Activated CD4-positive, alpha-beta T cell treated with anti-CD3 and anti-CD28 coated beads, Interleukin-2, amount 10 ng/mL, durations not matched to agents 24 days and 14 days (primary cell): ENCODE measurements at places on chromosomes 6 and 20. TPM values are rescaled to one million over a fixed set of nuclear protein-coding genes. Genes with fewer than 3 reads are reported as not detected.

GRCh38 chr6:44580901-44581300, 193.4 kb downstream of the CDC5L start:
- no peak for DNase-seq

Gene LHFPL5
- total RNA-seq: not detected in 2 replicates

Gene OR2J1
- not detected in 2 replicates for total RNA-seq

DNA sequence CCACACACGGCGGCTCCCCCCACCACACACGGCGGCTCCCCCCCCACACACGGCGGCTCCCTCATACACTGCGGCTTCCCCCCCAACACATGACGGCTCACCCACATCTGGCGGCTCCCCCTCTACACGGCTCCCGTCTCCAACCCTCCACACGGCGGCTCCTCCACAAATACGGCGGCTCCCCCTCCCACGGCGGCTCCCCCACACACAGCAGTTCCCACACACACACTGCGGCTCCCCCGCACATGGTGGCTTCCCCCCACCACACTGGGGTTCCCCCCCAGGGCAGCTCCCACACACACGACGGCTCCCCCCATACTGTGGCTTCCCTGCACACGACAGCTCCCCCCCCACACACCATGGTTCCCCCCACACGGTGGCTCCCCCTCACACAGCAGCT, 98.0 kb downstream of the TTLL2 start:
- no peak for DNase-seq

DNA sequence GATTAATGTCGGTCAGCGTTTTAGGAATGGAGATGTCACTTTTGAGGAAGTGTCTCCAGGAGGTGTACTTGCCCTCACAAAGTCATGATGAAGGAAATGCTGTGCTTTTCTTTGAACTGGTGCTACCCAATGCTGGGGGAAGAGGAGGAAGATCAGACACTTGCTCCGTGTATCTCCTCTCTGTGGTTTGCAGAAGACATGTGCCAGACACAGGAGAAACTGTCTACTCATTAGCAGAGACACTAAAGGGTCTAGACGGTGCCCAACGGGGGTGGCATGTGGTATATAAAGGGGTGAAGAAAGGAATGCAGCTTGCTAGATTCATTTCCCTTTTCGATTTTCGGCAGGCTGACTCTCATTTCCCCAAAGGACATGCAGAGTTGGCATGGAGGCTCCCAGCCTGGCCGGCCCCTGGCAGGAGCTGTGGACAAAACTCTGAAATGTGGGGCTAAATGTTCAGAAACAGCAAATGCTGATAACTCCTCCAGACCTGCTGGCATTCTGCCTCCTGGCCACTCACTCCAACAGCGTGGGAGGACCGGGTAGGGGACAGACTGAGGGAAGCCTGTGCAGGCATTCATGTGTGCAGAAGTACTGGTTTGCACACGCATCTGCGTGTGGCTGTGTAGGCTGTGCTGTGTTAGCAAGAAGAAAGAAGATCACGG, 59.6 kb upstream of the QKI start:
- no peak for DNase-seq

DNA sequence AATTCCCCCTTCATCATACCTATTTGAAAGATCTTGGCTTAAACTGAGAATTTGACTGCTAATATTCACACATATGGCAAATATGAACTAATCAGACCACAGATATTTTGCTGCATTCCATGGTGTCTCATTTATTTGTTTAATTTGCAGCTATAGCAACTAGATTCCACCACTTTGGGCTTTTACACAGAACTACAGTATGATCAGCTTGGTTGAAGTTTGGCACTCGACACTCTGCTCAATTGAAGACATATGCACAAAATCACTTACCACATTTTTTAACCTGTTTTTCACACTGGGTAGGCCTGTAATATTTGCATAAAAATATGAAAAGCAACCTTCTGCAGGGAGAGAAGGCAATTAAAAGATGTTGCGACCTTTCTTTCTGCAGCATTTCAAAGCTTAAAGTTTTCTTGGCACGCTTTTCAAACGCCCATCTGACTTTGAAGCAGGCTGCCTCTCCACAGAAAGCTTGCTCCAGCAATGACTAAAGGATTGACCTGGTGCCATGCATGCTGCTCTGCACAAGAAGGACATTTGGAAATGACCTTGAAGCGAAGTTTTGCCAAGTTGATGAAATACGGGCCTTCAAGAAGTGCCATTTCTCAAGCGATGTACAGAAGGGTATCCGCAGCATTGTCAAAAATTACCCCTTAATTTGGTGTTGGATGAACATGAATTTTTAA, 126.7 kb downstream of the AIG1 start:
- no peak for DNase-seq

GRCh38 chr20:31788578-31788977, 30.6 kb upstream of the MYLK2 start:
- DNase-seq: no peak

DNA sequence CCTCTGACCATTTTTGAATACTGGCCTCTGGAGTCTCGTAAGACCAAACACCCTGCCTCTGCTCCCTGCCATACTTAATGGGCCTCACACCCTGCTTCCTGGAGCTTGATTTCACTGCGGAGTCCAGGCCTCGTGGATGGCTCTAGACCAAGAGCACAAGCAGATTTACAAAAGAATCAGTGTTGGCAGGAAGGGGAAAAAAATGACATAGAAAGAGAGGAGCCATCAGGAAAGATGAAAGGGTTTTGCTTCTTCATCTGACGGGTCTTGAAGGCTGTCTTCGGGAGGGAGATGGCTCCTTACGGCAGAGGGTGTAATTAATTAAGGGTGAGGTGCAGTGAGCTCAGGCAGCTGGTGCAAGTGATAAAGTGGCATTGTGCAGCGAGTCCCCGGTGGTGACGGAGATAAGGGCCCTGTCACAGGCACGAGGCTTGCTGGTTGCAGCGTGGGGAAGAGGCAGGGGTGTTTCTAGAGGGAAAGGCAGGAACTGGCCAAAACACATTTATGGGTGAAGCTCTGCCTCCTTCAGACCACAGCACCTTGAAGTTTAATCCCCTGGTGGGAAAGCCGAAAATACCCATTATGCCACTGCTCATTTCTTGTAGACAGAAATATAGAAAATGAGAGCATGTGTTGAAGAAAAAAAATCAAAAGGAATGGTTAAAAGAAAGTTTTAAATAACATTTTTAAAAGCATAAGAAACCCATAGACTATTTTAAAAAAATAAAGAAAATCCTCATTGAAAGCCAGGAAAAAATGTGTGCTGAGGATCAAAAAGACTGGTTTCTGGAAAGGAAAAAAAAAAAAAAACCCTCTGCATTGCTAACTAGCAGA, 128.6 kb upstream of the LRFN2 start:
- no peak for DNase-seq

- no peak for DNase-seq
These were observed 51.2 kb downstream of the NCR2 start for GRCh38 chr6:41386594-41386993.

GRCh38 chr6:119322034-119322433, 27.5 kb downstream of the MAN1A1 start:
- DNase-seq: no peak

Gene DCBLD1
- total RNA-seq: 3.7 and 4.8 TPM in 2 replicates

DNA sequence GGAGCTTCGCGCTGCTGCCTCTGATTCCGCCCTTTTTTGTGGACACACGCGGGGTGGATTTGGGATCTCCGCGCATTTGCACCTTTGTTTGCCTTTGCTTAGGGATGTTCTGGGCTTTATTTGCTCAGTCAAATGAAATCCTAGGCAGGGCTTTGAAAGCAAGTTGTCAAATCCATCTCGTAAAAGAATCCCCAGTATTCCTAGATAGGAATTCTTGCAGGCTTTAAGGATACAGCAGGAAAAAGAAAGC, 453 bp downstream of the CEP57L1 start:
- no peak for DNase-seq

DNA sequence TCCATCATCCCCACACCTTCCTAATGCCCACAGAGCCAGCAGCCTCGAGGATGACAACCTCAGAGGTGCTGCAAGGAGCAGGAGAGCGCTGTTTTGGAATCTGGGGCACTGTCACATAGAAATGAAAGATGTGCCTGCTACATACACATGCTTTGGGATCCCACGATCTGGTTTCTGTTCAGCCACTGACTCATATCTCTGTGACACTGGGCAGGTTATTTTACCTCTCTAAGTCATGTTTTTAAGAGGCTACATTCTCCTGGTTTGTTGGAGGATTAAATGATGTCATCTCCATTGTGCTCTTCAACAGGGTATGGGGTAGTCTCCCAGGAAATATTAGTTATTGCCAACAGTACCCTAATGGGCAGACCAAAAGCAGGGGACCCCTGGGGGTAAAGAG, 32.6 kb upstream of the TAB2 start:
- DNase-seq: peak; percentile 71

DNA sequence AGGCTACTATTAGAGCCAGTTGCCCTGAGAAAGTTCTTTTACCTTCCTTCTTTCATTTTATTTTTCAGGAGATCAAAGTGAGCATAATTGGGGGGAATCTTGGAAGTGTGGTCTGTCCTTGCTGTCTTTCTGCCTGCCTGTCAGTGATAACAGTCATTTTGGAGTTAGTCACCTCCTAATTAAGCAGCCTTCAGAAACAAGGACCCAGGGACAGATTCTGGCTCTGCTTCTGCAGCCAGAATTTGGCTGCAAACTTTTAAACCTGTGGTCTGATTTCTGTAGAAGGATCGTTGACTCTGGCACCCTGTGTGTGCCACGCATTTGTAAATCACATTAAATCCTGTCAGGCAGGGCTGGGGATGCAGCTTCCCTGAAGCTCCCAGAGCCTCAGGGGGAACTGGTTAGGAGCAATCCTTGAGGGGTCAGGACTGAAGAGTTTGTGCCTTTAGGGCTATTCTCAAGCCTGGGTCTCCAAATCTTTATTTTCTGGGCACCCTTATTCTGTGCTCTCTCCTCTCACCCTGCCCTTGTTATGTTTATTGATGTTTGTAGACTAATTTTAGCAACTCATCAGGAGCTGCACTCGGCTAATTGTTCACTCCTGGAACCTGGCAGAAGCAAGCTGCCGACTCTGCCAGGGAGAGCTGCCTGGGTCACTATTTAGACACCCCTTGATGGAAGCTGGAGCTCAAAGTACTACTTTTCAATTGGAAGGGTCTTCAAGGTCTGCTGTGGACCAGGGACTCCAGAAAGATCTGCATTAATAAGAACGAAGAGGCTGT, 6.8 kb downstream of the NOX3 start:
- DNase-seq: no peak

Gene SUMO4
- 10.1 and 10.9 TPM in 2 replicates for total RNA-seq

DNA sequence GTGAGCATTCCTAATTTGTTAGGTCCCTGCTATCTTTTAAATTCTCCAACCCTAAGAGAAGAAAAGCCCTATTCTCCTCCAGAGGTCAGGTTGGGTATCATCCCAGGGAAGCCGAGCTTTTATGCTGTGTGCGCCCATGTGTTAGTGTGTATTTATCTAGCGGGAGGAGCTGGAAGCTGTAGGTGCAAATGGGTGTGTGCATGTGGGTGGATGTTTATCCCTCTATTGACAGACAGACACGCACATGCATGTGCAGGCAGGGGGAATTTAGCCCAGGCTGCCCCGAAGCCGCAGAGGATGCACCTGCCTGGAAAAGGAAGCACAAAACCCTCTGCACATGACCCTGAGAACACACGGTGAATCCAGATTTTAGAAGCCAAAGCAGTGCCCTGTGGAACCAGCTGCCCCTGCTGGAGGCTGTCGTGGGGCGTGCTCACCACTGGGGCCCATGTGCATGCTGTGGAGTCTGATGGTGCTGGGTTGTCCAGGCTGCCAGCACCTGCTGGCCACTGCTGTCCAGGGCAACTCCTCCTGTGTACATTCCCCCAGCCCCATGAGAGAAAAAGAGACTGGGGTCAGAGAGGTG, 397.5 kb downstream of the TAF4 start:
- no peak for DNase-seq

- DNase-seq: no peak
These were observed 84.8 kb upstream of the MPC1 start for GRCh38 chr6:166467436-166468000.

DNA sequence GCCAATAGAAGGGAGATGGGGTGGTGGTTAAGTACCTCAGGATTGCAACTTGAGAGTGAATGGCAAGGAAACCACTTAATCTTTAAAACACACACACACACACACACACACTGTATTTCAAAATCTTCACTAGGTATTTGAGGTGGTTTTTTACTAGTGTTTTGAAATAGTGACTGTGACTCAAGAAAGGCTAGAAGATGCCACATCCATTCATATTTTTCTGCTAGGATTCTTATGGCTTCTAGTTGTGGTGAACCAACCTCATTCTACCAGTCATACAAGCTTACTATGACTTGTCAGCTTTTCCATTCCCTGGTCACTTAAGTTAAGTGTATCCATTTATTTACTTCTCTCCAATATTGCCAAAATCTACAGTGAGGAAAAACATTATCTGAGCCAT, 519.4 kb upstream of the JAG1 start:
- DNase-seq: no peak

Gene TNXB
- total RNA-seq: 3.3 and 4.6 TPM in 2 replicates

DNA sequence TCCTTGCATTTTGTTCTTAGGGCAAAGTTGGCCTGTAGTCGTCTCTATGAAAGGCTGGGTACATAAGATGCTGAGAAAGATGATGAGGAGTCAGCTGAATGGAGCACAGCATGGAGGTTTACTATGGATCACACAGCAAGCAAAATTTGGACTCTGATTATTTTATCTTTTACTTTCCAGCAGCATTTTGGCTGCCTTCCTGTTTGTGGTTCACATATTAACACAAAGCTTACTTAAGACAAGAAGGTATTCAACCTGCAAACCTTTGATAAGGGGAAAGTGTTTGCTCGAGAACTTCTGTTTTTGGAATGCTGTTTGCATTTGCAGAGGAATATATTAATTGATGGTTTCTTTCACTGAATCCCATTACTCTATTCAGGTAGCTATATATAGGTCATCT, 103.1 kb upstream of the ENPP5 start:
- DNase-seq: no peak

DNA sequence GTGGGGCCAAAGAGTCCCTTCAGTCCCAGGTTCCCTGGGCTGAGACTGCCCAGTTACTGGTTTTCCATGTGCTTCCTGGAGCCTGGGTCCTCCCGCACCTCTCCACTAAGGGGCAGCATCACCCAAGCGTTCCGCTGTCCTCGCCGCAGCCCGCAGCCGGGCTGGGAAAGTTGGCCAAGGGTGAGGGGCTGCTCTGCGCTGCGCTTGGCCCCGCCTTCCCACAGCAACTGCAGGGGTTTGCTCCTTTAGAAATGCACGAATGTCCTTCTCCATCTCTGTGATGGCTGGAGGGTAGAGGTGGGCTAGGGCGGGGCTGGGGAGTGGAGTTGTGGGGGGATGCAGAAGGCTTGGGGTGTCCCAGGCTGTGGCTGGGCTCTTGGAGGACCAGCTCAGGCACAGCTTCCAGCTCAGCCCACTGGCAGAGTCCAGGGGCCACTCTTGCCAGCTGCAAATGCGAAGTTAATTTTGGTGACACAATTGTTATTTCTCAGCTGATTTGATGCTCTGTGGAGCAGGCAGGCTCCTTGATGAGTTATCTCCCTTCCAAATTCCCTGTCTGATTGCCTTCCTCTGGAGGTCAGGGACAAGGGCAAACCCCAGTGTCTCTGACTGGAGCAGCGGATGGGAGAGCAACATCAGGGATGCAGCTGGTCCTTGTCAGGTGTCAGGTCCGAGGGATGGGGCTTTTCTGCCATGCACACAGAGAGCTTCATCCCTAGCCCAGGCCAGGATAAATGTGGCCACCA, 63.2 kb downstream of the NOL4L start:
- DNase-seq: peak; percentile 91
